ENCODE measurements at places on chromosomes 7 and 10.

DNA sequence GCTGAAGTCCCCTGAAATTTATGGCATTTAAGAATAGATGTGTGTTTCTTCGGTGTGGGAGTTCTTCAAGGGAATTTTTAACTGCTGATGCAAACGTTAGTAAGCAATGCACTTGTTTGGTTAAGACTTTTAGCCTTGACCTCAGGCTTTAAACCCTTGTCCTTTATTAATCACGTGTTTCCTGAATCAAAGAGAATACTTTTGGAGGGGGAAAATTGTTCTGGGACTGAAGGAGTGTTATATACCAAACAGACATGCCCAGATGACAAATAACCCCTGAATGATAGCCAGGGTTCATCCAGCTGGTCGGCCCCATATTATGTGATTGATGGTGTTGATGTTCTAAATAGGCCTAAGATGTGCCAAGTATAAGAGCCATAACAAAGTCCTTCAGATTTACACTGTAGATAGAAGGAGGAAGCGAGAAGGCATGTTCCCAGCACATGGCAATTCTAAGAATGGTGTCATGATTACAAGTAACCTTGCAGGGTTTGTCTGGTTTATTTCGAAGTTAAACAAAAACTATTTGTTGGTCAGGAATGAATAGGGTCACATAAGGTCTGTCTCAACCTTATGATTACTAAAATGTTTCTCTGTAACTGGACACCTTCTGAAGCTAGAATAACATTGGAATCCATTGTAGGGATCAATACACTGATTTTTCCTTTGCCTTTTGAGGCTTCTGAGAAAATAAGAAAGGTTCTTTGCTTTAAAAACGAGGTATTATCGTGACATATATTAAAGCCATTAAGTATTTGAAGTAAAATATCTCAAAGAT lies 124.2 kb upstream of the SEM1 start:
- DNase-seq: no peak

DNA sequence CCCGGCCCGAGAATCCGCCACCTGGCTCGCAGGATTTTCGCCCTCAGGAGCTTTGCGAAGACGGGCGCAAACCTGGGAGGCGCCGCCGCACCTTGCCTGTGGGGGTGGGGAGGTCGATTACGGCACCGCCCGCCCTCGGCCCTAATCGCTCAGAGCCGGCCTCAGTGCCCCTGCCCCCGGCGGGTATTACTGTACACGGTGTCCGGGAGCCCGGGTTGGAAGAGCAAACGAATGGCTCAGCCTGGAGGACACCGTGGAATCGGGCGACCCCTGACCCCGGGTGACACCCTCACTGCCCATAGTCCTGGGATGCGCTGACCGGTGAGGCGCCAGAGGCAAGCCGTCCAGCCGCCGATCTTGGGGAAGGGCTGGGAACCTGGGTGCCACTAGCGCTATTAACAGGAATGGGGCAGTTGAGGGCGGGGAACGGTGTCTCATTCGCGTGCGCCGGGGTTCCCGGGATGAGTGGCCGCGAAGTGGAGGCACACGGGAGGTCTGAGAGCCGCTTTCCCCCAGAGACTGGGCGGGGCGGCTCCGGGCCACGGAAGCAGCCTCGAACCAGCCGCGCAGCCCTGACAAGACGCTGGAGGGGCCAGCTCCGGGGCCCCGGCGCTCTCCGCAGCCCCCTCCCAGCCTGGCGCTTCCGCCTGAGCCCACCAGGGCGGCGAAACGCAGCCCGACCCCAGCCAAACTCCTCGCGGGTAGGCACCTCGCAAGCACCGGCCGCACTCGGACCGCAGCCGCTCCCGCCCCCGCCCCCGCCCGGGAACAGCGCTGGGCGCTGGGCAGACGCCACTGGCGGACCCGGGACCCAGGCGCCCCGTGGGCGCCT lies 167.5 kb downstream of the NRF1 start:
- no peak for DNase-seq

DNA sequence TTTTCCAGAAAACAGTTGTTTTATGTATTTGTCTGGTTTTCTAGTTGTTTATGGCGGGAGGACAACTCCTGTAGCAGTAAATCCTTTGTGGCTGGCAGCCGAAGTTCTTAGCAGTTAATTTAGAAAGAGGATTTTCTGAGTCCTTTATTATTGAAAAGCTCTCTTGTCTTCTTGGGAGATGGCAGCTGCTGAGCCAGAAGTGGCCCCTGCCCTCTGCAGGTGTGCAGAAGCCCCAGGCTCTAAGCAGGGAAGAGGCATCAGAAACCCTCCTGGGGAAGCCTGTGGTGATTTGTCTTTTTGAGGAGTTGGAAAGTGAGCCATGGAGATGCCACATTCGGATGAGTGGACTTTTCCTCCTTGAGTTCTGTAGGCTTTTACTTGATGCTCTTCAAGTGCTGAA lies 106.3 kb downstream of the GLRX3 start:
- DNase-seq: no peak

DNA sequence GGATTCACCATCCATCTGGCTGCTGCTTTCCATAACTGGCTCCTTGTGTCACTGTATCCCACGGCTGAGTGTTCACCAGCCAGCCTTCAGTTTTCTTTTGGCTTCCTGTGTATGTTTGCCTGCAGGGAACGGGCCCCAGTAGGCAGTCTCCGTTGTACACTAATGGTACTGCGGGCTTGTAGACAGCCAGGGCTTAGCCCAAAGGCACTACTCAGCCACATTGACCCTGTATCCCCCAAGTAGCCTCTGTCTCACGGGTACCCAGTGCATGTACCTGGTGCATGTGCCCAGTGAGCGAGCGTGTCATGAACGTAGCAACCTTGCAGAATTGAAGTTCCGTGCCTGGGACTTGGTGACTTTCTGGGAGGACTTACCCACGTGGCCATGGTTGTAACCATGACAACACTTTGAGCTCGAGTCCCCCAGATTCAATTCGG lies 6.1 kb downstream of the PFKFB3 start:
- no peak for DNase-seq

DNA sequence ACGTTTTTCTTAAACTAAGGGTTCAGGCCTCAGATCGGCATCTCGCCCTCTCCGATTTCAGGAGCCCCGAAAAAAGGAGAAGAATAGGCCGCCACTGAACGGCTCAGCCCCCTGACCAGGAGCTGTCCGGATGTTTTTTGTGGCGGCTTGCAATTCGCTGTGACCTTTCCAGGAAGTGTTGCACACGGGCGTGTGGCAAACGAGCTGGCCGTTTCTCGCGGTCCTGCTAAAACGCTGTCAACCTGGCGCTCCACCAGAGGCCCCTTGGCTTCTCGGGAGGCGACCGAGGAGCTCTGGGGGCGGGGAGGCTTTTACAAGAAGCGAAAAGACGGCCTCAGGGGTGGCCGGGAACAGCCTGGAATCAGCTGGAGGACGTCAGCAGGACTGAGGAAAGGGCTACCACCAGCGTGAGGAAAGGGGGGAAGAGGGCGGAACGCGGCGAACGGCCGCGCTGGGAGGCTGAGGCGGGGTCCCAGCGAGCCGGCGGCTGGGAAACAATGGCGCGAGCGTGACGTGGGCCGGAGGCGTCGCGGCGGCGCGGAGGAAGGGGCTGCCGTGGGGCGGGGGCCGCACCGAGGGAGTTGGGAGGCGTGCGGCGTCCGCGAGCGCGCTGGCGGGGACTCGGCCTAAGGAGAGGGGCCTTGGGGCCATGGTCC lies 493 bp downstream of the NT5C2 start:
- peak; percentile 90 for DNase-seq

DNA sequence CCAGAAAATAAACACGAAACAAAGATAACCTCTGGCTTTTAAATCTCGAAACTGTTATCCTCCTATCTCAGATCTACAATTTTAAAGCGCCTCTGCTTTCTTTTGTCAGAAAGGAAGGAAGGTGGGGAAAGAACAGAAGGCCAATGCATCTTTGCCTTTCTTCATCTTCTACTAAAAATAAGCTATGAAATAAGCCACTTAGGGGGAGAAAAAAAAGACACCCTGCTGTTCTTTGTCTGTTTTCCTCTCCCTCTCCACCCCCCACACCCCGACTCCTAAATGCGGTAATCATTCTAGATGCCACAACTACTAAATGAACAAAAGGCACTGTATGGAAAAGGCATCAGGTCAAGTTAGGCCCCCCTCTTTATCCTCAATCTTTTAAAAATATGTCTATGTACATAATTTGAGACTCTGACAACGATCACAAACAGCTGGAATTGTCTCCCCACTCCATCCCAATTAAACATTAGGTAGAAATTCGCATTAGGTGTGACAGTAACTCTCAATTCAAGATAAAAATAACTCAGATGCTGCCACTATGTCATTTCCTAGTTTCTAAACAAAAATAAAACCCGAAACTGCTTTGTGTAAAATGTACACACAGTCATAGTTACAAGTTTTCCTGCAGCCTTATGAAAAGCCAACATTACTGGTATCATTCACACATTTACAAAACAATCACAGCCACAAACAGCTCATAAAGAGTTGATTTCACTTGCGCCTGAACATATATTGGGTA lies 2.4 kb downstream of the UBE2H start:
- DNase-seq: no peak

- no peak for DNase-seq
Measured at GRCh38 chr10:36473122-36473521, 652.3 kb upstream of the ANKRD30A start.

DNA sequence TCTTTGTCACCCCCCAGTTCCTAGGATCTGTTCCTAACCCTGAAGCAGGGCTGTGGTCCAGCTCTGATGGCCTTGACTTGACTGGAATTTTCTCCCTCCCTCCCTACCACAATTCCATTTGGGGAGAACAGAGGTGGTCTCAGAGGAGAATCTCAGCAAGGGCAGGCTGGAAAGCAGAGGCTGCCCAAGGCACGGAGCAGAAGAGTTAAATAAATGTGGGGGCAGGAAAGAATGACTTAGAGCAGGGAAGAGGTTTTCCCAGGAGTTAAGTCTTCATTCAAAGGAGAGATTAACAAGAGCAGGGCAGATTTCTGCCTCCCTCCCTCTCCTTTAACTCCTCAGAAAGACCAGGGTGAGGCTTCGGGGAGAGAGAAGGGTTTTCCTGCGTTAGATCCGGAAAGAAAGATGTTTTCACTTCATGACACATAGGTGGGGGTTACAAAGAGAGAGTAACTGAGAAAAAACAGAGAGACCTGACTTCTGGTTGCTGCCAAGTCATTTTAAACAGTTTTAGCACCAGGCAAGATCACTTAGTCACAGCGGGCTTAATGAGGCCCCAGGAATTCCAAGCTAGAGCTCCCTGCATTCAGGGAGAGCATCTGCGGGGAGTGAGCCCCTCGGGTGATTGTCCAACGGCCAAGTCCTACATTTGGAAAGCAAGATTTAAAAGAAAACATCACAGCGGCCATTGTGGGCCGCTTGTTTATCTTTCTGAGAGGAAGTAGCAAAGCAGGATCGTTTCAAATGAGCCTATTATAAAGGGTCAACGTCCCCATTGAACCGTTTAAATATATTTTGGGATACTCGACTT lies 78.7 kb downstream of the ARHGAP22 start:
- DNase-seq: no peak
